ENCODE measurements at places on chromosomes 13 and 19.

- DNase-seq: no peak
Measured at GRCh38 chr13:26839682-26840081, 79.1 kb upstream of the GPR12 start.

GRCh38 chr19:19338082-19338481, 17.5 kb downstream of the MAU2 start:
- DNase-seq: no peak

- no peak for DNase-seq
Measured at GRCh38 chr19:1503089-1503924, 9.5 kb downstream of the ADAMTSL5 start.

DNA sequence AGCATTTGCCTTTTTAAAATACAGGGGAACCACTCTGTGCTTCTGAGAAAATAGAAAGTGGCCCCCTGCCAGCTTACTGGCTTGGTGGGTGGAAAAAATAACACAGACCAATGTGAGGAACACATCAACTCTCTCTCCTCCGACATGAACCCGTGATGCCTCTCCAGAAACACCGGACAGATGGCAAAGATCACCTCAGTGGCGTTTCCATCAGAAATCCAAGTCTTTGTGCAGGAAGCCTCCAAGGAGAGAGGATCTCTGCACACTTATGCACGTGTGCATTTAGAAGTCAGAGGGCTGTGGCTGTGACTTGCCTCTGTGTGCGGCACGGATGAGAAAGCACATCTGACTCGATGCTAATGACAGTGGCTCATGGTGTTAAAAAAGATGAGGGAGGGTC, 112.3 kb upstream of the KLF12 start:
- DNase-seq: no peak

GRCh38 chr19:51359294-51359693, 6.9 kb downstream of the ETFB start:
- DNase-seq: no peak

DNA sequence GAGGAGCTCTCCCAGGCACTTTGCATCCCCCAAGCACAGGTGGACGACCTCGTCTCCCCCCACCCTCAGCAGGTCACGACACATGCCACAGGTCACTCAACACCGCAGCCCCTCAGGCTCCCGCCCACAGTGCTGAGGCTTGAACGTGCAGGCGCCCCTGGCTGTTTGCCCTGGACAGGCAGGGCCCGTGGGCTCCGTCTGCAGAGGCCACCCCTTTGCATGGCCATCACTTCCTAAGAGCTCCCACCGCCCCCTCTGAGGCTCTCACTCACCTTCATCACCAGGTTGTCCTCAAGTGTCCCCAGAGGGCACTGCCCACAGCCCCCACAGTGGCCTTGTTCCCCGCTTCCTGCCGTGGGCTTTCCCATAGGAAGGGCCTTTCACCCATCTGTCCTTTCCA, 132.1 kb upstream of the MCF2L start:
- no peak for DNase-seq

- no peak for DNase-seq
Measured at GRCh38 chr13:99526549-99526948, 25.3 kb downstream of the TM9SF2 start.

DNA sequence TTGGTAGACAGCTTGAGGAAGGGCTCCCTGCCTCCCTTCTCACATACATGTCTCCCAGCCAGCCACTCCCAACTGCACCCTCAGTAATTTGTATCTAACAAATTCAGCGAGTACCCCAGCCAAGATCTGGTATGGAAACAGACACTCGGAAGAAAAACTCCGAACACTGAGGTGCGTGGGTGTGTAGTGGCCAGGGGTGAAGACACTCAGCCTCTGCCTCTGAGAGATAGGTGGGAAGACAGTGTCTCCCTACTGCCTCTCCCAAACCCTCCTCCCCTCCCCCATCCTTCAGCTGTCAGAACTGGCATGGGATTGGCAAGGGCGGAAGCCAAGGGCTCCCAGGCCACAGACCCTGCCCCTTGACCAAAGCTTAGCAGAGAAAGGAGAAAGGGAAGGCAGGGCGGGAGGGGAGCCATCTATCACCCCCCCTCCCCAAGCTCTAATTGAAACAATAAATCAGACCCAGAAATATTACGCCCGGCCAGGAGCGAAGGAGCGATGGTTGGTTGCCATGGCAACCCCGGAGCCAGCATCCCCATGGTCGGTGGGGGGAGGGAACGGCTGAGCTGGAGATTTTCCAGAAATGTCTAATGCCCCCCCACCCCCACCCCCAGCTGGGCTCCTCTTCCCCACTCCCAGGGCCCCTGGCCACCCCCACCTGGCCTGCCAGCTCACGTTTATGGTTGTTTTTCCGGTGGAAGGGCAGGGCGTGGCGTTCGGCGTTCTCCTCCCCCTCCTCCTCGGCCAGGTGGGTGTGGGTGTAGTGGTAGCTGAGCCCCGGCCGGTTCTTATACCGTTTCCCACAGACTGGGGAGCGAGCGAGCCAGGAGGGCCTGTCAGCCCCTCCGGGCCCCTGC, 7.0 kb downstream of the DPF1 start:
- no peak for DNase-seq

DNA sequence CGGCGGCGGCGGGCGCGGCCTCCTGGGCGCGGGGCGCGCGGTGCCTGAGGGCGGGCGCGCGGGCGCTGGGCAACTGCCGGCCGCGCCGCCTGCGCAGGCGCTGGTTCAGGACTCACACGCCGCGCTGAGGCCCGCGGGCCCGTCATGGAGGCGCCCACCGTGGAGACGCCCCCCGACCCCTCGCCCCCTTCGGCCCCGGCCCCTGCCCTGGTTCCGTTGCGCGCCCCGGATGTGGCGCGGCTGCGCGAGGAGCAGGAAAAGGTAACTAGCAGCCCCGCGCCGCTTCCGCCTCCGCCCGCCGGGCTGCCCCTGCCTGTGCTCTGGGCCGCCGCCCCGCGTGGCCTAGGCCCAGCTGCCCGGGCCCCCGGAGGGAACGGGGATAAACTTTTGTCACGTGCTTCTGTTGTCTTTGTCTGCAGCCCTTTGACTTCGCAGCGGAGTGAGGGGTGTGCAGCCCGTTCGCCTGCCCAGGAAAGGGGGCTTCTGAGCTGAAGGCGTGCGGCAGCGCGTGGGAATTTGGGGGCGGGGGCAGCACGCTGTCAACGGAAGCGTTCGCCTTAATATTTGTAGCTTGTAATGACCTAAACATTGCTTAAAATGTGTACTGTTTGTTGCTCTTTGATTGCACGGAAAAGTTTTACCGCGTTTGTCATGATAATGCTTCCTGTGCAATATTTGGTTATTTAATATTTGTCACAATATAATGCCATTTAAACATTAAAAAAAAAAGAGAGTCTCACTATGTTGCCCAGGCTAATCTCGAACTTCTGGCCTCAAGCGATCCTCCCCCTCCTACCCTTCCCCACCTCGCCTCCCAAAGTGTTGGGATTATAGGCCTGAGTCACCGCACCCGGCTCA, 594 bp downstream of the URI1 start:
- no peak for DNase-seq

- no peak for DNase-seq
Measured at GRCh38 chr13:43054803-43055802, 31.7 kb downstream of the DNAJC15 start.

DNA sequence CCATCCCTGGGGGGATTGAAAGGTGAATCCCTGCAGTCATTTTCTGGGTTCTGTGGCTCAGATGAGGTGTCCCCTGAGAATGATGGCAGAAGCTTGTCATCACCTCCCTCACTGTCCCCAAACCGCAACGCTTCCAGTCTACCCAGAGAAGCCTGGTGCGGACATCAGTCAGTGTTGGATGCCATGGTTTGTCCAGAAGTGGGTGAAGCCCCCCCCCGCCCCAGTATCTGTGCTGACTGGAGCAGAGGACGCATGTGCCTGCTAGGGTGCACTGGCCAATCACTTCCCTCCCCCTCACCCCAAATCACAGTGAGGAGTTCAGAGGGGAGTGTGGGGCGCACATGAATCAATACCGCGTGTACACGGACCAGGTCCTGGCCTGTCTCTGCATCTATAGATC, 150.5 kb downstream of the TEX29 start:
- no peak for DNase-seq

- DNase-seq: no peak
Measured at GRCh38 chr13:97246596-97247158, 24.5 kb downstream of the MBNL2 start.

DNA sequence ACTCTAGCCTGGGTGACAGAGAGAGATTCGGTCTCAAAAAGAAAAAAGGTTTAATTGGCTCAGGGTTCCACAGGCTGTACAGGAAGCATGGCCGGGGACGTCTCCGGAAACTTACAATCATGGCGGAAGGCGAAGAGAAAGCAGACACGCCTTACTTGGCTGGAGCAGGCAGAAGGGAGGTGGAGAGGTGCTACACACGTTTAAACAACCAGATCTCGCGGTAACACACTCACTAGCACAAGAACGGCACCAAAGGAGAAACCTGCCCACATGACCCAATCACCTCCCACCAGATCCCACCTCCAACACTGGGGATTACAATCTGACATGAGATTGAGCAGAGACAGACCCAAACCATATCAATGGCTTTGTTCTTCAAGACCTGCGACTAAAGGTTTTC, 12.8 kb downstream of the CASP14 start:
- DNase-seq: no peak

GRCh38 chr13:113420833-113421600, 32.3 kb downstream of the ADPRHL1 start:
- no peak for DNase-seq

DNA sequence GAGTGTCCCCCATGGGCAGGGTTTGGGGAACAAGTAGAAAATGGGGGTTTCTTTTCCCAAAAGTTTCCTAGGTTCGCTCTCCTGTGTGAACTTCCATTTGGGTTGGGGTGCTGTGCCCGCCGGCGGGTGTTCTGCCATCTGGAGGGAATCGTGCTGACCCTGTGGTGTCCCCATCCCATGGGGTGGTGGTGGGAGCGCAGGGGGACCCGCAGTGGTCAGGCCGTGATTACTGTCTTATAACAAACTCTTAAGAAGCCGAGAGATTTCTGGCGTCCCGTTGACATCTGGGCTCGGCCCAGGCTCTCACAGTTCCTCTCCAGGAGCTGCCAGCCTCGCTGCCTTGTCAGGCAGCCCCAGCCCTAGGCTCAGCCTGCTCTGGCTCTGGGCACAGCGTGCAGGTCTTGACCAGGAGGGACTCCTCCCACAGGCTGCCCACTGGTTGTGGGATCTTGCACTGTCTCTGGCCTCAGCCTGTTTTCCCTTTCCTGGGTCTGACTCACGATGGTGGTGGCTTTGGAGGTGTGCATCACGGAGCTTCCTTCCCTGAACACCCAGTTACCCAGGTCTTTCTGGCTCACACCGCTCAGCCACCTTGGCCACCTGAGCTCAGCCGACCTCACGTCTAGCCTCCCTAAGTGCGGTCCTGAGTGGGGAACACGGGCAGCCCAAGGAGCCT, 34.5 kb downstream of the PLEKHJ1 start:
- DNase-seq: no peak

- no peak for DNase-seq
Measured at GRCh38 chr13:91134803-91135184, 212.7 kb upstream of the MIR17HG start.
